ENCODE measurements at places on chromosomes 5 and 9. TPM values are rescaled to one million over a fixed set of nuclear protein-coding genes. Genes with fewer than 3 reads are reported as not detected.

Gene GALNT12
- total RNA-seq: 37.4 TPM

Gene ZNF462
- total RNA-seq: 14.0 TPM

Gene BICD2
- total RNA-seq: 38.3 TPM

Gene CATSPER3
- 0.16 TPM for total RNA-seq

Gene OR5C1
- total RNA-seq: not detected

Gene BTNL8
- total RNA-seq: not detected

Gene PCDHB14
- 0.63 TPM for total RNA-seq

Gene FBXO4
- 9.7 TPM for total RNA-seq

Gene IRX2
- 3.3 TPM for total RNA-seq

Gene PCDHGA8
- 4.4 TPM for total RNA-seq

Gene OR1J2
- total RNA-seq: not detected

Gene CNTLN
- 8.4 TPM for total RNA-seq

Gene KIF2A
- 32.6 TPM for total RNA-seq

Gene RNF208
- 0.09 TPM for total RNA-seq

Gene BARHL1
- not detected for total RNA-seq

Gene SLC6A19
- not detected for total RNA-seq

Gene FAT2
- 0.09 TPM for total RNA-seq

Gene MXD3
- total RNA-seq: 3.2 TPM

Gene HMCN2
- 0.09 TPM for total RNA-seq

Gene CSF1R
- total RNA-seq: under 0.01 TPM

Gene ZNF354C
- total RNA-seq: 7.1 TPM

Gene ARAP3
- total RNA-seq: 2.8 TPM

Gene PLAC8L1
- not detected for total RNA-seq

Gene MED7
- total RNA-seq: 7.1 TPM

Gene ADAM19
- 4.9 TPM for total RNA-seq

Gene ZNF367
- 0.09 TPM for total RNA-seq

Gene CARTPT
- total RNA-seq: not detected
